Ovary (tissue), 10 donors: ENCODE measurements at places on chromosomes 1 and 21.

DNA sequence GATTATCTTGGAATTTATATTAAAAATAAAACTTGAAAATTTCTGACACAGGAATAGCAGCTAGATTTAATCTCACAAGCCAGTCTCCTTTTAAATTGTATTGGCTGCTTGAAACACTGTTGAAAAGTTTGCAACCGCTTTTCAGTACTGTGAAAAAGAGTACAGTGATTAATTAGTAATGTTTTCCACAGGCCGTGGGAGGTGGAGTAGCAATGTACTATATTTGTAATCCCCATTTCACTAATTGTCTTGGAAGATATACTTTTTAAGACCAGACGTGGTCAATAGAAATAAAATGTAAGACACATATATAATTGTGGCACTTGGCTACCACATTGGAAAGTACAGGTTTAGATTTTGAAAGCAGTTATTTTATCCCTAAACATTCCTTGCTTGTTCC is 40.8 kb upstream of the MYOCOS start:
- H3K27me3 ChIP-seq: no peaks in the 10 kb centered on the region
- no peaks in the 10 kb centered on the region for H3K4me1 ChIP-seq
- DNase-seq: no peak
- no peaks in the 10 kb centered on the region for H3K36me3 ChIP-seq
- no peak overlapping the region for H3K27ac ChIP-seq

DNA sequence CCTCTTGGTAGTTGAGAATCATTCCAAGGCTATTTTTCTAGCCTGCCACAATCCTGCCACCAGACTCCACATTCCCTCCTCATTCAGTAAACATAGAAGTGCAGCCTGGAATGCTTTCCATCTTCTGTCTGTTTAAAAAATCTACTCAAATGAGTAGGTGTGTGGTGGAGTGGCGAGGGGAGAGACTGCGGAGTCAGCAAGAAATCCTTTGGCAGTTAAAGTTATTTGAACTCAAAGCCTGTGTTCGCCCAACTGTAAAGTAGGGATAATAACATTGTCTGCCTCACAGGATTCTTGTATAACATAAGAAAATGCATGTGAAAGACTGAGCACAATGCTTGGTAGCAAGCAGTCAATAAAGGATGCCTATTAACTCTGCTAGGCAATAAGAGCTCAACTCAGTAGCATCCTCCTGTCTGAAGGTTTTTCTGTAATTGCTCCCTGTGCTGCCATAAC is 22.2 kb upstream of the DPT start:
- H3K4me3 ChIP-seq: no peak overlapping the region
- H3K4me1 ChIP-seq: no peaks in the 10 kb centered on the region
- H3K36me3 ChIP-seq: no peaks in the 10 kb centered on the region

DNA sequence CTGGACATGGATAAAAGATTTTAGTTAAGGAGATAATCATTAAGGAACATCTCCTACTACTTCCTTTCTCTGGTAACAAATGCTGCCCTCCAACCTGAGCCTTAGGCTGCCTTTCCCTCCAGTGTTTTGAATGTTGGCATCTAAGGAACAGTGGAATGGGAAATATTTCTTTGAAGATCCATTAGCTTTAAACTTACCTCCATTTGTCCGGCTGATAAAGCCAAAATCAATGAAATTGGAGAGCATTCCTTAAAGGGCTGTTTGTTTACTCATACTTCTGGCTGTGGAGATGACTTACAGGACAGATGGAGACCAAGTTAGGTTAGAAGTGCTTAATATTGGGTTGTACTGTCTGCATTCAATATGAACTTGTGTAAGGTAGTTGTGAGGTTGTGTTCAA is 439.1 kb downstream of the PLA2G4A start:
- no peak for DNase-seq
- H3K27me3 ChIP-seq: no peaks in the 10 kb centered on the region
- no peaks in the 10 kb centered on the region for H3K36me3 ChIP-seq
- H3K4me1 ChIP-seq: no peaks in the 10 kb centered on the region
- H3K27ac ChIP-seq: no peak overlapping the region
- H3K4me3 ChIP-seq: no peak overlapping the region

DNA sequence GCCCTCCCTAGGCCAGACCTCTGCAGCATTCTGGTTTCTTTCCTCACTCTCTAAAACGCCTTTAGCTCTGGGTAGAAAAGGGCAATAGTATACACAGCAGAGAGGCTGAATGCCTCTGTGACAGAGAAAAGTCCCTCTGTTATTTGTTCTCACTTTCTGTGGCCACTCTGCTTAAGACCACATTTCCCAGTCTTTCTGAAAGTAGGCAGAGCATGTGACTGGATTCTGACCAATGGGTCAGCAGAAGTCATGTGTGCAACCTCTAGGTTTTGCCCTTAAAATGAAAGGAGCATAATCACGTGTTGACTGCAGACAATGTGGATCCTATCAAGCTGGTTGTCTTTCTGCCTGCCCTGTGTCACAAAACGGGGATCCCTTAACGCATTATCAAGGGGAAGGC is 79.7 kb upstream of the MARK1 start:
- H3K27me3 ChIP-seq: no peaks in the 10 kb centered on the region
- no peaks in the 10 kb centered on the region for H3K36me3 ChIP-seq
- H3K27ac ChIP-seq: no peak overlapping the region

DNA sequence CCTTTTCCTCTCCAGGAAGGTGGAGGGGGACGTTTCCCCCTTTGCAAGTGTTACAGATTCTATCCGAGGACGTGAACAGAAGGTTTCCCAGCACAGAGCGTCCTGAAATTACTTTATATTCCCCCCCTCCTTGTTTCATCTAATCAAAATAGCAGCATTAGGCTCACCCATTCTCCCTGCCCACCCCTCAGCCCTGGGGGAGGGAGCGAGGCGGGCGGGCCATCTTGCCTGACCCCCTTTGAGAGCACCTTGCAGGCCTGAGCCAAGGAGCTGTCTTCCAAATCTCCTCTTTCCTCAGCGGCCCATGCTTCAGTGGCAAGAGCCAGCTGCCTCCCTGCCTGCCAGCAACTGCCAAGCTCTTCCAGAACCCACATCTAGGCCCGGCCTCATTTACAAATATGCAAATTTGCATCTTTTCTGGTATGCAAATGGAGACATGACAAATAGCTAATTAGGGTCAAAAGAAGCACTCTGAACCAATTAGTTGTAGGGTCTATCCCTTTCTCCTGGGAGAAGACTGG is 69.1 kb upstream of the POU3F1 start:
- H3K27ac ChIP-seq: no peak overlapping the region
- H3K27me3 ChIP-seq: no peaks in the 10 kb centered on the region
- no peaks in the 10 kb centered on the region for H3K4me1 ChIP-seq

DNA sequence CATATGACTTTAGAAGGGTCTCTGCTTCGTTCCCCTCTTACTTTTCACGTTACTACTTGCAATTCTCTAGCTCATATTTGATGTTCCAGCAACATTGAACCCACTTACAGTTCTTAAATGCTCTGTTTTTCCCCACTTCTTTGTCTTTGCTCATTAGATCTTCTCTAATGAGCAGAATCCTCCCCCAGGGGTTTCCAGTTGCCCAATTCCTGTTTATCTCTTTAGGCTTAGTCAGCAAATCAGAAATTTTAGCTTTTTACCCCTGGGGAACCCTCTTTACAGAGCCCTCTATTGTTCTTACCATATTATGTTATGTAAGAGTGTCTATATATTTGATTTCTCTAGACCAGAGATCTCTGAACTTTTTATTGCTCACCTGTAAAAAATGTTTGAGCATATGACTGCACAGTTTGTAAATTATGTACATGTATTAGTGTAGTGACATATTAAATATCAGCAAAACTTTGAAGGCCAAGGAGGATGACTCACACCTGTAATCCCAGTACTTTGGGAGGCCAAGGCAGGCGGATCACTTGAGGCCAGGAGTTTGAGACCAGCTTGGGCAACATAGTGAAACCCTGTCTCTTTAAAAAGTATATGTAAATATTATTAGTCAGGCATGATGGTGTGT is 71.4 kb downstream of the FNBP1L start:
- no peak overlapping the region for H3K27ac ChIP-seq
- H3K27me3 ChIP-seq: no peaks in the 10 kb centered on the region
- DNase-seq: no peak
- H3K4me3 ChIP-seq: no peak overlapping the region
- no peaks in the 10 kb centered on the region for H3K4me1 ChIP-seq
